ENCODE measurements at places on chromosomes 16 and 17. TPM values are rescaled to one million over a fixed set of nuclear protein-coding genes. Genes with fewer than 3 reads are reported as not detected.

TNP2 gene
- total RNA-seq, result not detected

CTRL gene
- 0.35 TPM for total RNA-seq

PNPO gene
- 35.4 TPM for total RNA-seq

FBF1 gene
- 6.9 TPM for total RNA-seq

FN3K gene
- 4.2 TPM for total RNA-seq

HS3ST3A1 gene
- total RNA-seq, result not detected

MED1 gene
- total RNA-seq, result 33.9 TPM

HAGHL gene
- 17.6 TPM for total RNA-seq

PPP1R1B gene
- not detected for total RNA-seq

SLC5A11 gene
- total RNA-seq, result not detected

All from pulmonary artery endothelial cell (primary cell).